Right ventricle myocardium inferior (tissue), 1 donor: ENCODE measurements at places on chromosomes 12 and 14.

DNA sequence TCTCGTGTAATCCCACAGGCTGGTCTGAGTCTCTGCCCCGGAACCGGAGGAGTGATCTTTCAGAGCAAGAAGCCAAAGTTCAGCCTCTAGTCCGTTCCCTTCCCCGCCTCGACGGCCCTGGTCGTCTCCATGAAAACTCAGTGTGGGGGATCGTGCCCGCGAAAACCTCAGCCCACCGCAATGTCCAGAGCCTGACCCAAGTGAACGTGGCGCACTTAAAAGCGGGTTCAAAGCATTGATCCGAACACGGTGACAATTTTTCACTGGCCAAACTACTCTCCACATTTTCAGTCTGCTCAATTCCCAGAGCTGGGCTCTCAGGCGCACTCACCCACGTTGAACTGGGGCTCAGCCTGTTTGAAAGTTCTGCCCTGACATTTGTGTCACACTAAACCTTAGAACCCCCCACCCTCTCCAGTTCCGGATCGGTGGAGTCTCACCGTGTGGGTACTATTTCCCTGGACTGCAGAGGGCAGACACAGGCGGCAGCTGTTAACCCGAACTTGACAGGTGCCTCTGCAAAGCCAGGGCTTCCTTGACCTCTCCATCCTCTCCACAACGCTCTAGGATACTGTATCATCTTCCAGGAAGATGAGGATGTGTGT is 886 bp upstream of the PRICKLE1 start:
- DNase-seq = peak; percentile 65

- no peak for DNase-seq
Measured at GRCh38 chr12:18383203-18383602, 121.9 kb downstream of the PIK3C2G start.

DNA sequence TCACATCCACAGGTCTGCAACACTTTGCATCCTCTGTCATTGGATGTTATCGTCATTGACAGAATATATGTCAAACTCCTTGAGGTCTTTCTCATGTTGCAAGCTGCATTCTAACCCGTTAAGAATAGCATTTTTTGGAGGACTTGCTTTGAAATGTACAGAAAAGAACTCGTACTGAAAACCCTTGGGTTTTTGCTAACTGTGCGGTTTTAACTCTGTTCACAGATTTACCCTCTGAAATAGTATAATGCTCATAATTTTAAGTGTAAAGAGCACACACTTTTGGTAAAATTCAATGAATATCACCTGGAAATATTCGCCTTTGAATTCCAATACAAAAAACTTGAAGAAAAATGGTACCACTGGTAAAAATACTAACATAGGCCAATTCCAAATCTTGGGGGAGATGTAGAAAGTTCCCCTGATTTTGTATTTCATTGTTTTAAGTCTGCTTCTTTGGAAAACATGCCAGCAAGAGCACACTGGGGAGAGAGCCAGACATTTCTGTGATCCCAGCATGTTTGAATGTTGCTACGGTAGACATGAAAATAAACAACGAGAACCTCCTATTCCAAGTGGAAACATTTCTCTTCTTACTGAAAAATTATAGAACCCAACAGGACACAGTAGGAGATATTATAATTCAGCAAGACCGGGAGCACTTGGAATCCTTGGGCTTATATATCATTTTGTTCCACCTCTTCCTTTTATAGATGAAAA is 446.0 kb downstream of the AEBP2 start:
- no peak for DNase-seq

DNA sequence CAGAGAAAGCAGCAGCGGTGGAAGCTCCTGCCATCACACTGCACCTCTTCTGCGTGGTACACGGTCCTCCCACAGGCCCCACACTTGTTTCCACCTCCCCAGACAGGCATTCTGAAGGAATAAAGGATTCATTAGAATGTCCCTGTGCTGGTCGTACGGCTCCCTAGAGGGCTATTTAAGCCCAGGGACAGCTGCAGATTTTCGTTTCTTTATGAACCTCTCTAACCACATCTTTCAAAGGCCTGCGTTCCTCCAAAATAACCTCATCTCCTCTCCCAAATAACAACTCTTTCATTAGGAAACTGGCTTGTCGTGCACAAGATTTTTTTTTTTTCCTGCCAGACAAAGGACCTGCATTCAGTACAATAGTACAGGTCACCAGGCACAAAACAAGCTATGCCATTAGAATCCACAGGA is 12.7 kb downstream of the CSRP2 start:
- no peak for DNase-seq

- DNase-seq = no peak
Measured at GRCh38 chr14:29846339-29847055, 81.2 kb downstream of the PRKD1 start.

DNA sequence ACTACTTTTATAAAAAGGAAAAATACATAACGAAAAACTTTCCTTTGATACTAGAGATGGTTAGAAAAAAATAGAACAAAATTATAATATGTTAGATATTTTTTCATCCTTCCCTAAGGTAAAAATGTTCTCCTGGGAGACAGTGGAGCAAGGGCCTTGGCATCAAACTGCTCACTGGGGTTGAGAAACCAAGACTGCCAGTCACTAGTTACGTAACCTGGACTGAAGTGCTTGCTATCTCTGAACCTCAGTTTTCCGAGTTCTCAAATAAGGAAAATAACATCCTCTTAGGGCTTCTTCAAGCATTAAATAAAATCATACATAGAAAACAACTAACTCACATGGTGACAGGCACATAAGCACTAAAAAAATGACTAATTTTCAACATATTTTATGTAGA is 48.2 kb upstream of the FRMD6 start:
- DNase-seq = no peak

DNA sequence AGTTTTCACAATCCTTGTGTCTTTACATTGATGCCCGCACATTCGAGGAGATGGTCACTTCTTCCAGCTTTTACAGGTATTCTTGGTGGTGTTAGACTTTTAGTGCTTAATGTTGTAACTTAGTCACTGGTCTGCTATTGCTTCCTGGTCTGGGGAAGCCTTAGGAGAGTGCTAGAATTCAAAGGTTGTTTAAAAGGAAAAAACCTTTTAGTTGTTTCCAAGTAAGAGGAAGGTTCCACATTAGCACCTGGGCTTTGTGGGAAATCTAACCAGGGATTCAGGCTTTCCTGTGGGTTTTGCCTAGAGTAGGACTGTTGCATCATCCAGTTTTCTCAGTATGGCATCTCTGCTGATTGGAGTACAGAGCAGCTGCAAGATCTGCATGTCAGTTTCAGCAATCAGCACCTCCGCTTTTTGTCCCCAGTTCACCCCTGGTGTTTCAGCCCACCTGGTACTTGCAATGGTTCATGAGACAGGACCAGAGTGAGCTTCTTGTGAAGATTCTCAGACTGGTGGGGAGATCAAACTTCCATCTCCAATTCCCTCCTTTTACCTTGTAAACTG is 44.0 kb upstream of the PLBD1 start:
- no peak for DNase-seq

GRCh38 chr12:2510045-2510444 is 284.7 kb upstream of the FKBP4 start:
- no peak for DNase-seq

DNA sequence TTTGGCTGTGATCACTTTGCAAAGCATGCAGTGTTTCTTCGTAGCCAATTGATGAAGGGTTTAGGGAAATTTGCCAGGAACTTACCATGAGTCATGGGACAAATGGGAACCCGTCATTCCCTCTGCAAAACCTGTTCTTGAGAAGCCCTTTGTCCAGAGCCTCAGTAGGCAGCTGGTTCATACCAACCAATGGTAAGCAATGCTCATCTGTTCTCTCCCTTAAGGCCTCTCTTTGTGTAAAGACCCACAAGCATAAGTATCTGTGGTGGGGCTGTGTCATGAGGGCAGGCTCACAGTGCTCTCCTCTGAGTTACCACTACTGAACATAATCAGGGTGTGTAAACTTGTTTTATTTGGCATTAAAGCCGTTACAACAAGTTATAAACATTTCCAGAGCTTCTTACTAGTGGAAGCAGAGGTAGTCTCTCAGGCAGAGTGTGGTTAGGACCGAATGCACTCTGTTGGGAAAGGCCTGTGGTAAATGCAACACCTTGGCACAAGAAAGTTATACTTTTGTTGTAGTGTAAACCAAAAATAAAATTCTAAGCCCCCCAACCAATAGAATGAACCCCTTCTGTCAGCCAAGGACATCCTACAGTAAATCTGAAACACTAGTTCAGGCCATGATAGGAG is 119.8 kb downstream of the SINHCAF start:
- no peak for DNase-seq

DNA sequence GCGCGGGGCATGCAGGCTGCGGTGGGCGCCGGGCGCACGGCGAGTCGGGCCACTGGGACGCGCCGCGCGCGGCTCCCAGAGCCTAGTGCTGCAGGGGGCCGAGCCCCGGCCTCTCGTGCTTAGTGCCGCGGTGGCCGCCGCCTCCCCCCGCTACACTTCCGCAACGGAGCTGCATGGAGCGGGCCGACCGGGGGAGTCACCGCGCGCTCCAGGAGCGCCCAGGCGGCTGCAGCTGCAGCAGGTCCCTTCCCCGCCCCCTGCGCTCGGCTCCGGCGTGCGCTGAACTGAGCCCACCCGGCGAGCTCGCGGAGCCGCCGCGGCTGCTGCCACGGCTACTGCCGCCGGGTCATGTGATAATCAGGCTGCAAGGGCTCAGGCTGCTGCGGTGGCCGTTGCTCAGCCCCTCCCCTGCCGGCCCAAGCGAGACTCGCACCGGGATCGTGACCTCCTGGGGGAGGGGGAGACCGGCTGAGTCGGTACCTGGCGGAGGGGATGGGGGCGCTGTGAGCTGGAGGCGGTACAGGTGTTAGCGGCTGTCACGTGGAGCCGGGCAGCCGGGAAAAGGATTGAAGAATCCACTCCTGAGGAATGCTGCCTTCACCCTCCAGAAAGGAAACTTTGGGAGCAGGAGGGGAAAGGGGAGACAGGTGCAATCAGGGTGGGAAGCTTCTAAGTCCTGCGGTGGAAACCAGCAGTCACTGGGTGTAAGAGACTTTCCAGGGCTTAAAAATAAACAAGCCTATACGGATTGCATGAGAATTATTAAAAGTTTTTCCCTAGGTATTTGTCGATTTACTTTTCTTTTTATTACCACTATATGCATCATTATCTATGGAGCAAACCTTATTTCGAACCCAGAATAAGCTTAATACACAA is at the start of gene PPM1H:
Gene PPM1H (minus strand): TSS at position 352 of the 876 bp plus-strand sequence. CDS start 414 bp downstream, outside the sequence.
- DNase-seq = peak; percentile 86

DNA sequence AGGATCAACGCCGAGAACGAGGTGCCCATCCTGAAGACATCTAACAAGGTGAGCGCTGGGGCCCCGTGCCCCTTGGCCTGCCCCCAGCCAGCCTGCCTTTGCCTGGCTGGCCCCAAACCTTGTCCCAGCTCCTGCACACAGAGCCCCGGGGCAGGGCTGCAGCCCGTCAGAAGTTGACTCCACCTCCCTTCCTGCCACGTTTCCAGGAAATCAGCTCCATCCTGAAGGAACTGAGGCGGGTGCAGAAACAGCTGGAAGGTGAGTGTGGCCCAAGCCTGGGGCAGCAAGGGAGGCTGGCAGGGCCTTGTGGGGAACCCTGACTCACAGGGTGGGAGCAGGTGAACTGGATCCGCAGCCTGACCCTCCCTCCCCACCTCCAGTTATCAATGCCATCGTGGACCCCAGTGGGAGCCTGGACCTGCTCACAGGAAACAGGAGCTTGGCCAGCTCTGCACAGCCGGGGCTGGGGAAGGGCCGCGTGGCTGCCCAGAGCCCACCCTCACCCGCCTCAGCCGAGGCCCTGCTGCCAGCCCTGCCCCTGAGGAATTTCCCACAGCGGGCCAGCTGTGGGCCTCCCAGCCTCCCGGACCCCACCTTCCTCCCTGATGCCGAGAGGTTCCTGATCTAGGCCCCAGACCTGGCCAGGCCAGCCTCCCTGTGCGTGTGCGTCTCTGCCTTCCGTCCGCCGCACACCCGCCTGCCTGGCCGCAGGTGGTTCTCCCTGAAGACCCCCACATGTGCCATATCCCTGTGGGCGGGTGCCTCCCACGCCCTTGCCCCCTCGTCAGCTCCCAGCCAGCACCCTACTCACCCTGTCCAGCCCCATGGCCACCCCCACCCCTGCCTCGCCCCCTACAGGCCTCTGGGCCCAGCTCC is 29.5 kb downstream of the CEP170B start:
- no peak for DNase-seq

DNA sequence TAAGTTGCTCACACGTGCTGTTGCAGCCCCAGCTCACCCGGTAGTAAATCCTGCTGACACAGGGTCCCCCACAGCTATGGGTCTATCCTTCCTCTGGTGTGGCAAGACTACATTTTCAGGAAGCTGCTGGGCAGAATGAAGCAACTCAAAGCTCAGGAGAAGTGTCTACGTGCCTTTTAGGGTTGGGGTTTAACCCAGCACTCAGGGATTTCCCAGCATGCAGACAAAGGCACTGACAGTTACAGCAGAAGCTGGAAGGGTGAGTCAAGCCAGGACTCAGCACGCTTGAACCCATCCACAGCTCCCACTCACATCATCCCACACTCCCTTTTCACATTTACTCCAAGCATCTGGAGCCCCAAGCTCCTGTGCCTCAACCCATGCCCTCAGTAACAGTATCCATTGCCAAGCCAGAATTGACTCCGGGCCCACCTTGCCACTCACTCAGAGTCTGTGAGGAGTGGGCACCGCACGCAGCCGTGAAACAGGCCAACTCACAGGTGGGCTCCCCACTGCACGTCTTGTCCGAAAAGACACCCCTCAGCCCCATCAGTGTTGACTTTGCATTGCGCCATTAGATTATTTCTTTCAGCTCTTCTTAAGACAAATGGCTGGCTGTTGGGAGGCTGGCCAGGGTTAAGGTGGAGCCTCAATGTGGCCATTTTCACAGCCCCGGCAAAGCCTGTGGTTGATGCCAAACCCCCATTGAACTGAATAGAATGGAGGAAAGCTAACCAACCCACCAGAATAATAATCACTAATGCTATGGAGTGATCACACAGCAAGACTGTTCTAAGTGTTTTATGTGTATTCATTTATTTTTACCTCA is 59.6 kb downstream of the ZFP36L1 start:
- DNase-seq = no peak

DNA sequence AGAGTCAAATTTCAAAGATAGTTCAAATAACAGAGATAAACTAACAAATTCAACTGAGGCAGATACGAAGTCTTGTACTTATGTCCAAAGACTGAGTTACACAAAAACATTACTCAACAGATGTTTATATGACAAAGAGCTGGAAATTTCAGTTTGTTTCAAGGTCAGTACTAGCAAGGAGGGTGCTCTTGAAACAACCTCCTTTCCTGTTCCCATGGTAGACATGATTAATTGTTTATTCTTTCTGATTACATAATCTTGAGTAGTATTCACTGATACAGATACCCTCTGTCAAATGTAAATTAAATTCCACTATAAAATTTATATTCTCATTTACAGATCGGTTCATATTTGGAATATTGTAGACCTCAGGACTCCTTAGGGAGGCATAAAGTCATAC is 23.4 kb downstream of the TSPAN8 start:
- no peak for DNase-seq

- no peak for DNase-seq
Measured at GRCh38 chr12:107736914-107737313, 24.0 kb downstream of the PRDM4 start.
